ENCODE measurements at places on chromosomes 1 and 21.

DNA sequence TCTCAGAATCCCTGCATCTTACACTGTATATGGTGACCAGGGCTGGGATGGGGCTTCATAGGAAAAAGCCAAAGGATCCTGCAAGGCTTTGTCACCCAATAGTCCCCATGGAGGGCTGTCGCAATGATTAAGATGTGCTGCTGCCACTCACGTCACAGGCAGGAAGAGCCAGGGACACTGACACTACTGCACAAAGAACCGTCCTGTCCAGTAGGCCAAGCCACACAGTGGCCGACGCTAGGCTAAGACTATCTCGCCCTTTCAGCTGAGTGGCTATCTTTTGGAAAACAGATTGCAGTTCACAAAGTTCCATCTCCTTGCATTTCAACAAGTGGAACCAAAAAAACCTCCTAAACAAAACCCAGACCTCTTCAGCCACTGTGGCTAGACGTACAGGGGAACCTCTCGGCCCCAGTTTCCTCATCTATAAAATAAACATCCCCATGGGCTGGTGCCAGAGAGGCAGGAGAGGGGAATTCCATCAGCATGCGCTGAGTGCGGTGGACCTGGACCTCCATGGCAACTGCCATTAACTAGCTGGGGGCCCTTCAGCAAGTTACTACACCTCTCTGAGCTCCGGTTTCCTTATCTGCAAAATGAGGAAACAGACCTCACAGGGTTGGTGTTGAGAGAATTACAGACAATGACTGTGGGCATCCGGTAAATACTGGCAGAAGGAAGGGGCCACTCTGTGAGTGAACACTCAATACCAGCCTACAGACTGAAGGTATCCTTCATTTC lies 8.7 kb downstream of the CAPZB start:
- DNase-seq = peak; percentile 42

DNA sequence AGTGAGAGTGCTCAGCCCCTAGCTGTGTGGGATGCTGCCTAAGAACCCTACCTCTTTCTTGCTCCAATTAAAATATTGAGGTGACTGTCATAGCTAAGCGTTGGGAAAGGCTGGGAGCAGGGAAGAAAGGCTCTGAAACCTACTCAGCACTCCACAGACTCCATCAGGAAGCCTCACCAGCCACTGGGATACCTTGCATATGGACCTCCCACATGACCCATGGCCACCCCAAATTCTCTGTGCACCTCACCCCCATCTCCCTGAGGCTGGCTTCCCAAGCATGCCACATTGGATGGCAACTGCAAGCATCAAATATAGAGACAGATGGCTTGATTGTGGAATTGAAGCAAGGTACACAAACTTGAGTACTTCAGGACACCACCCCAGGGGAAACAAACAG lies 41.8 kb downstream of the FLVCR1 start:
- DNase-seq = no peak

DNA sequence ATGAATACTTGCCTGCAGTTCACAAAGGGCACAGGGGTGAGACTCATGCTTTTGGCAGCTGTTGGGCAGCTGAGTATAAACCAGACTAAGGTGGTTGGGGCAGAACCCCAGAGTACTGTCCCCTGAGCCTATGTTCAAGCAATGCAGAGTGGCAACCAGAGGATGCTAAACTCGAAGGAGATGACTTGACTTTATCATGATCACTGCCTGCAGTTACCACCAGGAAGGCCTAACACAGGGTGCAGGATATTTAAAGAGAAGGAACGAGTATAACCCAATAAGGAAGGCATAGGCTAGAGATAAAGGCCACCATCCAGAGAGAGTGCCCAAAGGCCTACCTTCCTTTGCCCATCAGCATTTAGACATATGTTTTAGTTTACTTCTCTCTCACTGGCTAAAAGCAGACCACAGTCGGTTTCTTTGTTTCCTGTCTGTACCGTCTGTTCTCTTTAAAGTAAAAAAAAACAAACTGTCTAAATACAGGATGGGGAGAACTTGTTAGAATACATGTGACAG lies 83.3 kb downstream of the MPZL1 start:
- DNase-seq = no peak

- no peak for DNase-seq
Measured at GRCh38 chr1:1407636-1408318, 684 bp upstream of the MRPL20 start.

DNA sequence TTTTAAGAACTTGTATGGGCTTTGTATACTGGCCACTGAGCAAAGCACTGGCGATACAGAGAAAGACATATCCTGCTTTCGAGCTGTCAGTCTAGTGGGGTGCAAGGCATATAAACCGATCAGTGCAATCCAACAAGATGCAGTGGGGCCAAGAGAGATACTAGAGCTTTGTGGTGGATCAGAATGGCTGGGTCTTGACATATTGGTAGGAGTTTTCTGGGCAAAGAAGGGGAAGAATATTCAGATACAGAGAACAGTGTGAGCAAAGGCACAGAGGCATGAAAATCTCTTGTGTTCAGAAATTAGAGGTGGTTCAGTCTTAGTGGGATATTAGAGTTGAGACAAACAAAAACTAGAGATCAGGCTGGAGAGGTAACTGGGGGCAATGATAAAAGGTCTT lies 49.2 kb downstream of the FOXO6 start:
- DNase-seq = no peak

DNA sequence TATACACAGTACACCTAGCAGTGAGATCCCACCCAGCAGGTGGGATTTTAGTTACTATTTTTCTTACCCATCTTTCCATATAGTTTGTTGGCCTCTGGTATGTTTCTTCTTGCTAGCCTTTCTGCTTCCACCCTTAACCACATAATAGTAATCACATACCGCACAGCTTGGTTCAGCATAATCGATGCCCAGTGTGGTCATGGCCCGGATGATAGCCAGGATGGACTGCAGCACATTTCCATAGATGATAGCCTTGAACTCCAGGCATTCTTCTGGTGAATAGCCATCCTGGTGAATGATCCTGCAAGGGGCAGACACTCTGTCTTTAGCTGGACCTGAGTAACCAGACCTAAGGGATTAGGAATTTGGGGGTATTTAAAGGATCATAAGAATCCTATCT lies 9.5 kb downstream of the GNAT2 start:
- DNase-seq = no peak

DNA sequence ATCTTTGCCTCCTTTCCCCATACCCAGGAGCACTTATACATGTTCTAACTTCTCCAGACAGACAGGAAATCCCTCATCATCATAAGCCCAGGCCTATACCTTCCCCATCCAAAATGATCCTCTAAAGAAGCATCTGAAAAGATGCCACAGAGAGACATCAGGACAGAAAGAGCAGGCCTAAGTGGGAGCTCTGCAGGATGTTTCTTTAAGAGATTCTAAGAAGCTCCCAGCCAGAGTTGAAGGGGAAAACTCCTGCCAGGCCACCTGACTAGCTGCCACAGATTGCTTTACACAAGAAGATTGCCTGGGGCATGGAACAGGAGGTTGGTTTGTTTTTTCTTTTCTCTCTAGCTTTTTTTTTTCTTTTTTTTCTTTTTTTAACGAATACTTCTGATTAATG lies 275.8 kb downstream of the VAV3 start:
- DNase-seq = no peak

DNA sequence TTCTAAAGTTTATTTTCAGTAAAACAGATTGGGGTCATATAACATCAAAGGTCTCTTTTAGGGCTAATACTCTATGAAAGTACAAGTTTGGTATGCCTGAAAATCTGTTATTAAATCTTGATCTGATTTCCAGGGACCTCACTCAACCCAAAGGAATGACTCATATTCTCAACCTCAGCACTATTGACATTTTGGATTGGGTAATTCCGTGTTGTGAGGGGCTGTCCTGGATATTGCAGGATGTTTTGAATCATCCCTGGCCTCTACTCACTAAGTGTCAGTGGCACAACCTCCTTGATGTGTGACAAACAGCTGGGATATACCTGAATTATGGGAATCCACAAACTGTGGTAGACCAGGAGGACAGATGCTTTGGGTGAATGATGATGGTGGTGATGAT lies 51.5 kb upstream of the CYP2J2 start:
- DNase-seq = no peak

DNA sequence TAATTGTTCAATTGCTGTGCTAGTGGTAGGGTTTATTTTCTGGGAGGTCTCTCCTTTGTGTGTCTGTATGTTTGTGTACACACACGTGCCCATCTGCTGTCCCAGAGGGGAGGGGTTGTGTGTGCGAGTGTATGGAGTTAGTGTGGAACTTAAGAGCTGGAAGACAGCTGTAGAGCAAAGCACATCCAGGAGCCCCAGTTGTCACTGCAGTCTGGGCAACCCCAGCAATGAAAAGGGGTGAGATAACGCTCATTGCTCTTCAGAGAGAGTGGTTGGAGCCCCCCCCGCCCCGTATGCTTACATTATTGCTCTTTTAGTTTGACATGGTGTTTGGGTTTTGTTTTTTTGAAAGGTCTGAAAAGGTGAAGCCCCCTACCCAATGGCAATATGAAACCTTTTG lies 36.9 kb downstream of the NCF2 start:
- no peak for DNase-seq

- DNase-seq = no peak
Measured at GRCh38 chr1:164716992-164717703, 158.2 kb downstream of the PBX1 start.
